ENCODE measurements at places on chromosomes 7 and 10.

- DNase-seq: no peak
Observed at GRCh38 chr7:140877249-140877524, 47.5 kb downstream of the BRAF start.

GRCh38 chr10:71971769-71972555 is 7.8 kb downstream of the CHST3 start:
- DNase-seq: no peak

GRCh38 chr7:140284062-140284461 is 107.3 kb upstream of the KDM7A start:
- DNase-seq: no peak

- peak; percentile 45 for DNase-seq
Observed at GRCh38 chr10:14374745-14375445, 44.2 kb upstream of the FRMD4A start.

DNA sequence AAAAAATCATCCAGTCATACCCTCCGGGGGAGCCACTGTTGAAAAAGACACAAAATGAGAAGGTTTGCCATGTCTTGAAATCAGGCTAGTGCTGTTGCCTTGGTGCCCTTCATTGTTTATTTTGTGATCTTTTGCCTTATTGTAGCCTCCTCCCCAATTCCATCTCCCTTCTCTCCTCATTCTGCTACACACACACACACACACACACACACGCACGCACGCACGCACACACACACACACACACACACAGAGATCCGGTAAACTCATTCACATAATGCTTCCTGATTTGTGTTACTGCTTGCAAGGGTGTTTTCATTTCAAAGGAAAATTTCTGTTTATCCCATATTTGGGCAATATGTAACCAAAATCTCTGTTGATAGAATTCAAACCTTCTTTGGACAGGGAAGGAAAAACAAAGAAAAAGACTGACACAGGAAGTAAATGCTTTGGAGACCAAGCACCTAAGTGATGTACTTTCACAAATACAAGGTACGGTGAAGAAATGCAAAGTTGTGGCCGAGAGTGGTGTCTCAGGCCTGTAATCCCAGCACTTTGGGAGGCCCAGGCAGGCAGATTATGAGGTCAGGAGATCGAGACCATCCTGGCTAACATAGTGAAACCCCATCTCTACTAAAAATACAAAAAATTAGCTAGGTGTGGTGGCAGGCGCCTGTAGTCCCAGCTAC is 141.1 kb upstream of the CDK13 start:
- DNase-seq: no peak

GRCh38 chr7:157016352-157017041 is 6.0 kb upstream of the MNX1 start:
- DNase-seq: no peak

GRCh38 chr7:104643587-104644217 is 315.3 kb downstream of the LHFPL3 start:
- peak; percentile 40 for DNase-seq

GRCh38 chr10:3828404-3829155 is 43.6 kb upstream of the KLF6 start:
- peak; percentile 47 for DNase-seq

- DNase-seq: no peak
Observed at GRCh38 chr7:96328016-96328415, 6.1 kb upstream of the SLC25A13 start.

DNA sequence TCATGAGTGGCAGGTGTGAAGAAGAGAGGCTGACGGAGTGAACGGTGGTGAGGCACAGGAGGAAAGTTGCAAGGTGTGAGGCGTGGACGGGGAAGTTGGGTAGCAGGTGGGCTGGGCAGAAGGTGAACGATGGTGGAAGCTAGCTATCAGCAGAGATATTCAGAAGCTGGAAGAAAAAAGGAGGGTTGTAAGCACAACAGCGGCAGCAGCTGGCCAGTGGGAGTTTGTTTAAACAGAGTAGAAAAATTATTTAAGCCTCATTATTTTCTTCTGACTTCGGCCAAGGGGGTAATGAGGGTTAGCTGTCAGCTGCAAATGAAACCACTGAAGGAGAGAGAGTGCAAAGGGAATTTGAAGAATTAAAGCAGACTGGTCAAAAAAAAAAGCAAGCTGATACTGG is 62.1 kb upstream of the PRKAR2B start:
- no peak for DNase-seq

GRCh38 chr10:70585578-70586169 is 16.9 kb downstream of the PRF1 start:
- DNase-seq: no peak

GRCh38 chr7:98879979-98880315 is 1.6 kb downstream of the TRRAP start:
- DNase-seq: no peak

DNA sequence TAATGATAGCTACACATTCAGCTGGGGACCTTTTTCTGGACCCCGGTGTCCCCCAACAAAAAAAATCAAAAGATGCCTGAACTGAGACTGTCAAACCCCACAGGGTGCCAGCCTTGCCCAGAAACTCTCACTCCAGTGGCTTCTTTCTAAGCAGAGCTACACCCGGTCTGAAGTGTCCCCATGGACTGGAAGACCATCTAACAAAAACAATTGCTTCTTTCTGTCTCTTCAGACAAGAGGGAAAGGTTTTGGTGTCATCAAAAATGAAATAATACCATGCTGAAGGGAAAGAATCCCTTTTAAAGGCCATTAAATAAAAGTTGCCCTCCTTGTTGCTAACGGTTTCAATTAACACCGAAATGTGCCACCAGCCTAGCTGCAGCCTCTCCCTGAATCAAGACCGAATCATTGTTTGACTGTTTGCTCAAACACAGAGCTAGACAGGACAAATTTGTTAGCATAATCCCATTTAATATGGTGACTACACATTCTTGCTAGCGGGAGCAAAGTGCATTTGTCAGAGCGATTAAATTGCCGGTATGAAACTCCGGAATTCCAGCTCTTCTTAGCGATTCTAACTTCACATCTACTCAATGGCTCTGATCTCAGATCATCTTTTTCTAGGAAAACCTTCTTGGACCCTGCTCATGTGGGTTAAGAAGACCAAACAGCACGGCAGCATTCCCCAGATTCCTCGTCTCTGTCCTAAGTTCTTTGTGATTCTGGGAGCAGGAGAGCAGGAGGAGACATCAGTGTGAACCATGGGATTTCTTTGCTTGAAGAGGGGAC is 397.5 kb upstream of the PRKCQ start:
- no peak for DNase-seq

GRCh38 chr10:124568848-124569622 is 107.4 kb downstream of the LHPP start:
- no peak for DNase-seq

- peak; percentile 27 for DNase-seq
Observed at GRCh38 chr10:116080553-116080952, 192.5 kb downstream of the GFRA1 start.

DNA sequence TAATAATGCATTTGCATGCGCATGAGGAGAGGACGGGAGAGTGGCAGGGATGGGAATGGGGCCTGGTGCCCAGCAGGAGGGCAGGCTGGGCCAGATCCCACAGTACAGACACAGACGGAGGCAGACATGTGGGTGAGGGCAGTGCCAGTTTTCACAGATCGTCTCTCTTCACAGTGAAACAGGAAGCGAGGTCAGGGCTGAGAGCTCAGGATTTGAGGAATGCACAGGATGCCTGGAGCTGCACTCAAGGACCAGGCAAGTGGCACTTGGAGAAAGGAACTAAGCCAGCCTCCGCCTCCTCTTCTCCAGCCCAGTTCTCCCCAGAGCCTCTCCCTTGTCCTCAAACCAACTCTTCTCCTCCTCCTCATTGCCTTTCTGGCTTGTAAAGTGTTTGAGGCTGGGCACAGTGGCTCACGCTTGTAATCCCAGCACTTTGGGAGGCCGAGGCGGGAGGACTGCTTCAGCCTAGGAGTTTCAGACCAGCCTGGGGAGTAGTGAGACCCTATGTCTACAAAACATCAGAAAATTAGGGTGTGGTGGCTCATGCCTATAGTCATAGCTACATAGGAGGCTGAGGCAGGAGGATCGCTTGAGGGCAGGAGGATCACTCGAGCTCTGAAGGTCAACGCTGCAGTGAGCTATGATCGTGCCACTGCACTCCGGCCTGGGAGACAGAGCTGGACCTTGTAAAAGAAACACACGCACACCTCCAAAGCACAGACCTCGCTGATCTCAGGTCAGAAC is 115.2 kb downstream of the HIP1 start:
- DNase-seq: peak; percentile 30

- no peak for DNase-seq
Observed at GRCh38 chr10:13973742-13974141, 357.0 kb downstream of the FRMD4A start.

DNA sequence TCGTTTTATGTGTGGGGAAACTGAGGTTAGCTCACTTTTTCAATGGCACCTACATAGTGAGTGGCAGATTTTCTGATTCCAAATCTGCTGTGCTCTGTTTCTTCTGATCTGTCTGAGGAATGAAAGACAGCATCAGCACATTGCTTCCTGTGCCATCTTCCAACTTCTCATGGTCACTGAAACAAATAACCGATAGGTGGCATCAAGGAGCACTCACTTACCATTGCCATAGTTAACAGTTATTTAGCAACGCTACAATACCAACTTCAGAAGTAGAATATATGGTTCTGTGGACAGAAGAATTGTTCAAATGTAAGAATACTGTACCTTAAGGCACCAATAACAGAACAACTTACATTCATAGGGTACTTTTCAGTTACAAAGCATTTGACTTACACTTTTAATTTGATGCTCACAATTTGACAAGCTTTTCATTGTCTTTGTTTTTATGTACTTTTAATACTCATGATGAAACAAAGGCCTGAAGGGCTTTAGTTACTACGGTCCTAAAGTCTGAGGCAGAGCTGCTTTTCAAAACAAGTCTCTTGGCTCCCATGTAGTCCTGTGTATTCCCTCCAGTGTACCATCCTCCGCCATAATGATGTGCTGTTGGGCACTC is 228.9 kb upstream of the TCF7L2 start:
- peak; percentile 32 for DNase-seq

DNA sequence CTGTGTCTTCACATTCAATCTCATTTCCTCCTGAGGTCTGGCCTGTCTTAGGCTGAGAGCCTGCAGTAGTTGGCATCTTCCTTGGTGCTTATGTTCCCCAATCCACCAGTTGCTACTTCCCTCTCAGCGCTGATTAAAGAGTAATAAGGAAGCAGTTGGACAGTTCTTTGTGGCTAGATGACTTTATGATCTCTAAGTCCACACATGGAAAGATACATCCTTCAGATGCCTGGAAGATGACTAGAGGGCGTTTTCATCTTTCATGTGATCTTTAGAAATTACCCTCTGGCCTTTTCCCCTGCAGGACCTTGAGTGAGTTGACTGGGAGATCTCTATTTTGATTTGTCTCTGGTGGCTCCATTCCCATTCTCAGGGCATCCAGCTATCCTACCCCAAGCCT is 204.5 kb downstream of the GRM3 start:
- no peak for DNase-seq

DNA sequence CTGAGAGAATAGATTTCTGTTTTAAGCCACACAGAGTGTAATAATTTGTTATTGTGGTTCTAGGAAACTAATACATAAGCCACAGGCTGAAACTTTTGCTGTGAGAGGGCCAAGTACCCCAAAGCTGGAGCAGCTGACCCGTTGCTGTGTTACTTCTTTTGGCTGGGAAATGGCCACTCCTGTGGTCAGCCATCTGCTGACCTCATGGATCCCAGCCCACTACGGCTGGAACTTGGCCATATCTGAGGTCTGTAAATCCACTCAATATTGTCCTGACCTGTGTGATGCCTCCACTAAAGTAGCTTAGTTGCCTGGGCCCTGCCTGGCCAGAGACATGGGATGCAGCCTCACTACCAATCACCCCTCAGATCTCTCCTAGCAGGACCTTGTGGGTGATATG is 17.4 kb upstream of the LOXL4 start:
- DNase-seq: no peak

GRCh38 chr7:101180130-101180755 is at the start of gene NAT16:
TSS of gene NAT16 (minus strand) at chr7:101180293. CDS start at chr7:101174807, 5,486 bp downstream.
- no peak for DNase-seq

GRCh38 chr10:131290781-131291180 is 20.7 kb downstream of the TCERG1L start:
- DNase-seq: no peak

DNA sequence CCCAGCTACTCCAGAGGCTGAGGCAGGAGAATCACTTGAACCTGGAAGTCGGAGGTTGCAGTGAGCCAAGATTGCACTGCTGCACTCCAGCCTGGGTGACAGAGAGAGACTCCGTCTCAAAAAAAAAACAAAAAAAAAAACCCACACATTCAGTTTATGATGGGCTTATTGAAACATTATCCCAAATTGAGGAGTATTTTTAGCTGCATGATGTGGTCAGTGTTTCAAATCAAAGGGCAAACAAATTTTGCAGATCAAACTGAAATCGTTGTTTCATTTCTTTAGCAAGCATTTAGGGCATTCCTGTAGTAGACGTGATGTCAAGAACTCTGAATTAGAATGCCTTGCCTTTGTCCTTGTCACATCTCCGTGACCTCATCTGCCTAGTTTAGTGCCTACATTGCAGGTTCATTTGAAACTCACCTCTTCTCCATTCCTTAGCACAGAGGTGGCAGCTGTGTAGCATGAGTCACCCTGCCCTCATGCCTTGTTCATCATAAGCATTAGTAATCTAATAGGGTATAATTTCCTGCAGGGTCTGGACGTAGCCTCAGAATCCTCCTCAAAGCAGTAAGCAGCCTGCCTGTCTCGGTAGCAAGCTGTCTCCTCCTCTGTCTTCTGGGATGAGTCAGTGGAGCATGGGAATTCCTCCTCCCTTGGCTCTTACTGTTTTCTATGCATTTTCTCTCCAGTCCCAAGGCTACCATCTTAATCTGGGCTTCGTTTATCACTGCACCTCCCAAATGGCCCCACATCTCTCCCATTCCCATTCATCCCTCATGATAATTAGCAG is 73.8 kb downstream of the CUL1 start:
- peak; percentile 82 for DNase-seq

DNA sequence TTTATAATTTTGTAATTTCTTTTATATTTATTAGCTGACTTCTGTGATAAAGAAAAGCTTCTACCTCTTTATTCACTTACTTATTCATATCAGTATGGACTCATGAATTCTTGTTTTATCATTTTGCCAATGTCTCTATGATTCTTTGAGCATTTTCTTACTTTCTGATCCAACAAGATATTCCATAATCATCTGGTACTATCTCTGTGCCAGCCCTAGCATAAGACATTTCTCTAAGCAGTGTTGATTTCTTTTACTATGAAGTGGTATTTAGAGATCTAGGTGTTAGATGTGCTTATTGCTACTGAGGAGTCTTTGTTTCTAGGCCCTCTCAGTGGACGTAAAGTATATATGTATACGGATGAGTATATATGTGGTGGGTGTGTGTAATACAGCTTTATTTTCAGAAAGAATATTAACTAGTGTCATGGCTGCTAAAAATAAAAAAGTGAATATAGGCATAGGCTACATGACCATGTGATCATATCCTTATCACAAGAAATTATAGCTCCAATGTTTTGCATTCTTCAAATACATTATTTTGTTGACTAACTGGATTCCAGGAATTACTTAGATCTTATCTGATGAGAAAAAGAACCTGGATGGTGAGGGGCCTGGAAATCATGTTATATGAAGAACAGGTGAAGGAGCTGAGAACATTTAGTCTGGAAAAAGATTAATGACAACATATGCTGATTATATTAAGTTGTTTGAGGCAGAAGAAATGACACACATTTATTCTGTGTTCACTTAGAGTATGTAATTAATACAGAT is 13.1 kb downstream of the PHTF2 start:
- no peak for DNase-seq

Measured in AG20443 (cell line).